Ascending aorta (tissue), 2 donors: ENCODE measurements at places on chromosomes 2 and 18.

- peak; percentile 50 for DNase-seq
Observed at GRCh38 chr2:26182887-26183630, 10.2 kb downstream of the GAREM2 start.

GRCh38 chr2:129901754-129902415 is 77.6 kb upstream of the RAB6C start:
- DNase-seq: no peak

GRCh38 chr2:177093371-177093770 is 119.2 kb upstream of the HNRNPA3 start:
- DNase-seq: no peak

DNA sequence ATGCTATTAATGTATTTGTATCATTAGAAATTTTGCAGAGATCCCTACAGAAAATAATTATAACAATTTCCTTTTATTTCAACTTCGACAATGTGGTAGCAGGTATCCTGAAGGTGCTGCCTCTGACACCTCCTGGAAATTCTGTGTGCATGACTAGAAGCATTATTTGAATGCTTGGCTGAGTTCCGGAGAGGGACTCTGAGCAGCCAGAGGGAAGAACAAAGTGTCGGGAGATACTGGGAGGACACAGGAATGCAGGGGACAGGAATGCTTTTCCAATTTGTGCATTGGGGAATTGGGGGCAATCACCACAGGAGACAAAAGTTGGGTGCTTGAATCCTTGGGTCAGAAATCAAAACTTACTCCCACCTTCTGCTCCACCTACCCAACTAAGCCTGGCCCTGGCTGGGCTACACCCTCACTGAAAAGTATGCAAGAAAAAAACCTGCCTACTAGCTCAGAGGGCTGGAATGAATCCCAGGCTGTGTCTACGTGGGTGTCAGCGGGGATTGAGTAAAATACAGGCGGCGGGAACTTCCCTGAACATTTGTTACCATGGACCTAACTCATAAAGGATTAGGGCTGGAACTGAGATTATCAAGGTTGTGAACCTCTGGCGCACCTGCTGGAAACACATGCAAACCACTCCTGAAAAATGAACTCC is 299.3 kb downstream of the SOX11 start:
- no peak for DNase-seq

- DNase-seq: no peak
Observed at GRCh38 chr2:190947711-190948251, 66.2 kb downstream of the STAT1 start.

GRCh38 chr2:130316596-130316995 is 26.1 kb upstream of the IMP4 start:
- DNase-seq: no peak

GRCh38 chr2:48965204-48965603 is 189.1 kb downstream of the FSHR start:
- DNase-seq: no peak

DNA sequence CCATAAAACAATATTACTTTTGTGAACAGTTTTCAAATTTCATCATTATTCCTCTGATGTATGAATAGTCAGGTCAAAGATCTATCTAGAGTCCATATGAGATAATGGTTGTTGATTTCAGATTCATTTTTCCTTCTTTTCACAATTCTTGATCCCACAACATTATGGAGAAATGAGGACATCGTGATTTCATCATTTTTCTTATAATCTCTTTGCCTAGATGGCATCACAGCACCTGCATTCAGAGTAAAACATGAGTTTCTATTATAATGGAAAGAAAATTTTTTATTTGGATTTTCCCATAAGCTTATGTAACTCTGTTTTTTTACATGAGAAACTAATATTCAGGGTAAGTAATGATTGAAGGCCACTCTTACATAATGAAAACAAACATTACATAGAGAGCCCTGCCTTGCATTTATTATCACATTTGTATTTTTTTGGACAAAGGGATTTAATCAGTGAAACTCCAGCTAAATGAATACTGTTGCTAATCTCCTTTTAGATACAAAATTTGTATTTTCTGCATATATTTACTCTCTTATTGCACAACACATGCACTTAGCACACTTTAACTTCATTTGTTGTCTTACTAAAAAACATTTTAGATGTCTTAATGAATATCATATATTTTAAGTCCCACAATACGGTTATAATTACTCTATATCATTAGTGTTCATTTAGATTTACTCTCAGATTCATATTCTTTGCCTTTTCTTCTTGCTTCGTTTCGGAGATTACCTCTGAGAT is 188.4 kb upstream of the KYNU start:
- DNase-seq: no peak

- no peak for DNase-seq
Observed at GRCh38 chr2:229090225-229090624, 180.9 kb downstream of the PID1 start.

- DNase-seq: peak; percentile 73
Observed at GRCh38 chr18:6414118-6414722, 491 bp downstream of the L3MBTL4 start.

DNA sequence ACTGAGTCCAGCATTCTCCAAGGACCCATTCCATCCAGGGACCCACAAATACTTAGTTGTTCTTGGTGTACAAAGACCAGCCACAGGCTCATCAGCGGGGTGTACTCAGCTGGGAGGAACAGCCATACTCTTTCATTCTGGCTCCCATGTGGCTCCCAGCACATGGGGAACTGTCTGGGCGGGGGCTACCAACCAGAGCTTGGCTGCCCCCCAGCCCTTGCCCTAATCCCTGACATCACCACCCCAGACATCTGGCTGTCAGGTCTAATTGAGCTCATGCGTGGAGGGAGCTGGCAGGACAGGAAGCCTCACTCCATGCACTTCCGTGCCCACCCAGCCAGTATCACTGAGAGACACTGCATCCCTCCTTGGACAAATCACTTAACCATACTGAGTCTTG is 283.6 kb downstream of the DYSF start:
- no peak for DNase-seq

DNA sequence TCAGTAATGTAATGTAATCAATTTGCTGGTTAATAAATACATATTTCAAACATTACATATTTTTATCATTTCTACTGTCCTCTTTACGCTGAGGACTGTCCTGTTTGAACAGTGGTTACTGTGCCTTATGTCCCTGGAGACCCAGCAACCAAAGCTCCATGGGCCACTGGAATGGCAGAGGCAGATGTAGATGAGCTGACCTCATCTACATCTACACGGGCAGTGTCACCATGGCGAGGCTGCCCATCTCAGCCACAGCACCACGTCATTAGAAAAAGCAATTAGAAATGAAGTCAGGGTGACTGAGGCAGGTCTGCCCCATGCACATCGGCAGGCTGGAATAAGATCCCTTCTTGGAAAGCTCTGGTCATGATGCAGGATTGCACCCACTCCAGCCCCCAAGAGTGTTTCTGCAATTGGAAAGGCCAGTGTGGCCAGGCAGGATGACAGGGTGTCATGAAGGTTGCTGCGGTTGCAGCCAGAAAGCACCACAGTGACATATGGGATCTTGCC is 237.5 kb downstream of the NDUFA10 start:
- no peak for DNase-seq

- DNase-seq: no peak
Observed at GRCh38 chr18:10522574-10522973, 3.3 kb upstream of the NAPG start.

GRCh38 chr2:46459694-46460093 is 19.7 kb upstream of the TMEM247 start:
- DNase-seq: no peak

GRCh38 chr2:6956566-6956965 is 39.4 kb downstream of the RNF144A start:
- no peak for DNase-seq

DNA sequence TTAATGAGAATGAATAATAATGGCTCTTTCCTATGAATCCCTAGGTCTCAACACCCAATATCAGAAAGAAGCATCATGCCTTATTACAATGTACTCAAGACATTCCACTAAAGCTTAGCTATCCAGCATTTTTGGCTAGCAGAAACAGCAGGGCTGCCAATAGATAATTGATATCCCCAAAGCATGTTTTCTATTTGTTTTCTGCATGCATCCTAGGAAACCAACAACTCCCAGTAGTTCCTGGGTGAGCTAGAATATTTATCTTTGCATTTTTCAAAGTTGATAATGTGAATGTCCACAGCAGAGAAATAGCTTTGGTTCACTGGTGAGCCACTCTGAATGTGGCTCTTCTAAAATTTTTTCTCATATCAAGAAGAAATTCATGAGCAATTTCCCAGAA is 5.8 kb upstream of the ANTXR1 start:
- no peak for DNase-seq

DNA sequence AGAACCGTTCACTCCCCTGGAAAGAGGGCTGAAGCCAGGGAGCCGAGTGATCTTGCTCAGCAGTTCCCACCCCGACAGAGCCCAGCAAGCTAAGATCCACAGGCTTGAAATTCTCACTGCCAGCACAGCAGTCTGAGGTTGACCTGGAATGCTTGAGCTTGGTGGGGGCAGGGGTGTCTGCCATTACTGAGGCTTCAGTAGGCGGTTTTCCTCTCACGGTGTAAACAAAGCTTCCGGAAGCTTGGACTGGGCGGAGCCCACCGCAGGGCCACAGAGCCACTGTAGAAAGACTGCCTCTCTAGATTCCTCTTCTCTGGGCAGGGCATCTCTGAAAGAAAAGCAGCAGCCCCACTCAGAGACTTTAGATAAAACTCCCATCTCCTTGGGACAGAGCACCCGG is 180.8 kb downstream of the WDR7 start:
- no peak for DNase-seq

DNA sequence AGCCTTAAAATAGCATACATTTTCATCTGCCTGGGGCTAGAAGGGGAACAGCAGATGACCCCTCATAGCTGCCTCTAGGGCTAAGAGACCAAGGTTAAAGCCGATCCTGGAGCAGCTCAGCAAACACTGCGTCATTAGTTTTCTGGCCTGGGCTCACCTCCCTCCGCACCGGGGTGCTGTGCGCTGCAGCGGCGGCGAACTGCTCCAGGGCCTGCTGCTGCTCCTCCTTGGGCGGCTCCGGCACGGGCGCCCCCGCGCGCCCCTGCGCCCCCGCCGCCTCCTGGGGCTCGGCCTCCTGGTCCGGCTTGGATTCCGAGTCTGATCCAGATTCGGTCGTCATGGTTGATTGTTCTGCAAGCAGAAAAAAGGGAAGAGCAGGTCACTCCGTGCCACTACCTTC is 55.0 kb downstream of the EPB41L3 start:
- no peak for DNase-seq

DNA sequence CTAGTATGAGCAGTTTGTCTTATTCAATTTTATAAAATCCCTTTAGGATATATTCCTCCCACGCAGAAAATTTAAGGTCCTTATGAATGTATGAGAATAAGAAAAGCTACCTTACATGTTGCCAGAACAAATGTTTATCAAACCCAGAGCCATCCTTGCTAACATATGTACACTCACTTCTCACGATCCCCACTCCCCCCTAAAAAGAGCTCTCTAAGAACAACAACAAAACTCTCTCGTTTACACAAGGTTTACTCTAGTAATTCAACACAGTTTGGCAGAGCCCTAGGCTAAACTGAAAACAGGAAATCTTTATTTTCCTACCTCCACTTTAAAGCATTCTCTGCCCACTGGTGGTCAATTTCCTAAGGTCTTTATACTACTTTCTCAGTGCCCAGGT is 504.9 kb downstream of the ZEB2 start:
- DNase-seq: no peak

GRCh38 chr2:48134704-48135103 is 228.4 kb upstream of the FBXO11 start:
- DNase-seq: no peak

- DNase-seq: no peak
Observed at GRCh38 chr2:127014224-127014623, 92.7 kb downstream of the BIN1 start.

DNA sequence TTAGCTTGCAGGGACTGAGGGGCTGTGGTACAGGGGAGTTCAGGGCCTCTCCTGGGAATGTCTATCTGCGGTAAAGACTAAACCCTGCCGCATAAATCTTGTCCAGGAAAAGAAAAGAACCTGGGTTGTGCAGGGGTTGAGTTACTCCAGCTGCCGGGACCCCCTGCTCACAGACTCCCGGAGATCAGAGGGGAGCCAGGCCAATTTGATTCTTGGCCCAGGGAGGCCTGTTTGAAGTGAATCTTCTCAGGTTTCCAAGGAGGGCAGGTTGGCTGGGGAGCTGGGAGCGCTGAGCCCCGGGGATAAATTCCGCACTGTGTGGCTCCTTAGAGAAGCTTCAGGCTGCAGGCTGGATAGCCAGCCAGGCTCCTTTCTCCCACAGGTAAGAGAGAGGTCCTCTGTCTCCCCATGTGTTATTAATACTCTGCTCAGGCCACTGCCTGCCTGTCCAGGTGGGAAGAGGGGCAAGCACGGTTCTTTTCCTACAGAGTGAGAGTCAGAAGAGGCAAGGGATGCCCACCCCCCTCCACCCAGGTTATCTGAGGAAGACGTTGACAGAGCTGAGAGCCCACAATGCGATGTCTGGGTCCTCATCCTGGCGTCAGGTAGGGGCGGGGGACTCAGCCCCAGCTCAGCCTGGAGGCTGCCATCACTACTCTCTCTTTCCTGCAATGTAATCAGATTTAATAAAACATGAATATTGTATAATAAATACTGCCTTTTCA is 82.7 kb downstream of the LONRF2 start:
- no peak for DNase-seq

GRCh38 chr2:106030287-106031268 is 163.5 kb downstream of the UXS1 start:
- peak; percentile 66 for DNase-seq

DNA sequence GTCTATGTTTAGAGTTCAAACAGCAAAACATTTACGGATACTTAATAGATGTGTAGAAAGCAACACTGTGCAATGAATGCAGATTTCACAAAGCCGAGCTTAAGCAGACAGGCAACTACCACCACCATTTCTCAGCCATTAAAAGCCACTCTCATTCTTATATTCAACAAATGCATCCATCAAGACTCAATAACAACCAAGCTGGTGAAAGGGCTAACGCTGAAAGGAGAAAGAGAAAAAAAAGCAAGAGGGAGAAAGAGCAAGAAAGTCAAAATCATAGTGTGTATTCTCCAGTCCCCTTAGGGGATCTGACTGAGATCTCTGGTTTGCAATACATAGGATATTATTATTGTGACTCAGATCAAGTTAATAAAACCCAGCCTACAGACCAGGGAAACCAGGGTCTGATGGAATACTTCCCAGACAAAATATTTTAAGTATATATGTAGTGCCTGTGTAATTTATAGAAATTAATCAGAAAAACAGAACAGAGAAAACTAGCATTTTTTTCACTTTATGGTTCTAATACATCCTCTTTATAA is 14.1 kb downstream of the SATB2 start:
- no peak for DNase-seq
